Esophagus muscularis mucosa (tissue), 4 donors: ENCODE measurements at places on chromosomes 1 and 21. TPM values are rescaled to one million over a fixed set of nuclear protein-coding genes. Genes with fewer than 3 reads are reported as not detected.

DNA sequence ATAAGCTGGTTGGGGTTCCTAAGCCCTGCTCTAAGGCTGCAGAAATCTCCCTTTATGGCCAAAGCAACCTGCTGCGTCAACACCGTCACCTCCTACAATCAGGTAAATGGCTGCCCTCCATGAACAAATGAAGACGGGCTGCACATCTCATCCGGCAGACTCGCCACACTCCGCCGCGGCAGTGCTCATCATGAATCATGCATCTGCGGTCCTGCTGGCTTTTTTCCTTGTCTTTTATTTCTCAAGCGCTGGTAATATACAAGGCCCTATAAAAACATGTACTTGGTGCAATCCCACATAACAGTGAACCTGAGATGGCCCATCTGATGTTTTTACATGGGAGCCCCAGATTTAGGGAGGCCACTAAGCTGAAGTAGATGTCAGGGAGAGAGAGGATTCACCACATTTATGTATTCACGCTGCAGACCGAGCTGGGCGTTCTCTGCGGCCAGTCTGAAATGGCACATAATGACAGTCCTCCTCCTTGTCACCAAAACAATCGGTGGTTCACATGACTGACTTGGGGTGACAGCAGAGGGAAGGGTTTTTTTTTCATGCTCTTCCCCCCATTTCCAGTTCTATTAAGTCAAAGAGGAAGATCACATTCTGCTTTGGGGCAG lies 91.6 kb downstream of the KAZN start:
- H3K36me3 ChIP-seq: no peaks in the 10 kb centered on the region
- no peak overlapping the region for H3K4me3 ChIP-seq
- H3K4me1 ChIP-seq: no peaks in the 10 kb centered on the region
- H3K27ac ChIP-seq: no peak overlapping the region
- no peak for DNase-seq

DNA sequence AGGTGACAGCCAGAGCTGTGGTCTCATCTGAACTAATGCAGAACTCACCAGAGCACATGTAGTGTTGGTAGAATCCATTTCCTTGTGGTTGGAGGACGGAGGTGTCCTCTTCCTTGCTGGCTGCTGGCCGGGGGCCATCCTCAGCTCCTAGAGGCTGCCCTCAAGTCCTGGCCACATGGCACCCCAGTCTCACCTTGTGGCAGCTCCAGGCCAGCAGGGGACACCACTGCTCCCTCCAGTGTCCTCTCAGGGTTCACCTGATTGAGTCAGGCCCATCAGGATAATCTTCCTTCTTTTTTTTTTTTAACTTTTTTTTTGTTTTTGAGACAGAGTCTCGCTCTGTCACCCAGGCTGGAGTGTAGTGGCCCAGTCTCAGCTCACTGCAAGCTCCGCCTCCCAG lies 2.9 kb downstream of the KCNE1 start:
- no peaks in the 10 kb centered on the region for H3K27me3 ChIP-seq
- H3K27ac ChIP-seq: no peak overlapping the region
- no peak overlapping the region for H3K4me3 ChIP-seq
- H3K36me3 ChIP-seq: no peaks in the 10 kb centered on the region

- H3K36me3 ChIP-seq: no peaks in the 10 kb centered on the region
- H3K27me3 ChIP-seq: no peaks in the 10 kb centered on the region
- H3K4me1 ChIP-seq: no peaks in the 10 kb centered on the region
- no peak overlapping the region for H3K27ac ChIP-seq
Measured at GRCh38 chr1:21630571-21631343, 38.4 kb downstream of the RAP1GAP start.

- no peaks in the 10 kb centered on the region for H3K36me3 ChIP-seq
- H3K27me3 ChIP-seq: no peaks in the 10 kb centered on the region
- peaks cover 26% of the 10 kb centered on the region for H3K4me1 ChIP-seq
- no peak overlapping the region for H3K4me3 ChIP-seq
- no peak for DNase-seq
Measured at GRCh38 chr1:77040826-77041225, 173.5 kb downstream of the ST6GALNAC5 start.

Gene CLEC20A
- total RNA-seq: not detected

Gene CFAP74
- not detected for total RNA-seq

GRCh38 chr1:177517546-177517945 lies 346.8 kb downstream of the BRINP2 start:
- H3K36me3 ChIP-seq: no peaks in the 10 kb centered on the region
- H3K27ac ChIP-seq: no peak overlapping the region
- H3K4me3 ChIP-seq: no peak overlapping the region
- DNase-seq: no peak
- H3K4me1 ChIP-seq: no peaks in the 10 kb centered on the region

DNA sequence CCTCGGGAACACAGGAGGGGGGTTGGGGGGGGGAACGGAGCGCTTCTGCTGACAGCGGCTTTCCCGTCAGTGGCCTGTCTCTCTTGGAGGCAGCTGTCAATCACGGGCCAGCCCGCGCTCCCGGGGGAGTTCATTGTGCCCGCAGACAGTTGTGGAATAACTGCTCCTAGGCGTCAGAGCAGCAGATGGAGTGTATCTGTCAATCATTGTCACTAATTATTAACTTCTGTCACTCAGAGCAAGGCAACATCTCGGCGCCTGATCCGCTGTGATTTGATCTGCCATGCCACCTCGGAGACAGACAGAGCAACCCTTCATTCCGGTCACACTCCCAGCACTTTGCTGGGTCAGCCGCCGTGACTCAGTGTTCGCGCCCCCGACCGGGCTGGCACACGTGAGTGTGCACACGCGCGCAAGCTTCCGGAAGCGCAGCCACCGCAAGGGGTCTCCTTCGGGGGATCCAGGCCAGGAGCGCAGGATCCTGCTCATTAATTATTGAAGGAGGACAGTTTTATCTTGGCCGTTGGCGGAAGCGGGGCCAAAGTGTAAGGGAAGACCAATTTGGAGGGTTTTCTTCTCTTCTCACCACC lies 75.8 kb downstream of the RRAGC start:
- no peaks in the 10 kb centered on the region for H3K36me3 ChIP-seq
- H3K4me1 ChIP-seq: peaks cover 8% of the 10 kb centered on the region
- H3K27me3 ChIP-seq: peaks cover 97% of the 10 kb centered on the region
- H3K4me3 ChIP-seq: no peak overlapping the region
- H3K27ac ChIP-seq: no peak overlapping the region

Gene TCEA3
- total RNA-seq: 18.5 TPM

Gene S100A9
- total RNA-seq: 93.1 TPM

Gene HCRTR1
- total RNA-seq: not detected

GRCh38 chr1:15329104-15329820 lies 80.4 kb upstream of the EFHD2 start:
- H3K27me3 ChIP-seq: no peaks in the 10 kb centered on the region
- peak overlapping the region; percentile 58 for H3K27ac ChIP-seq
- no peak for DNase-seq
- no peak overlapping the region for H3K4me3 ChIP-seq
- peaks cover 18% of the 10 kb centered on the region for H3K4me1 ChIP-seq

Gene TRAPPC3
- total RNA-seq: 124 TPM

- H3K27ac ChIP-seq: no peak overlapping the region
- H3K27me3 ChIP-seq: no peaks in the 10 kb centered on the region
- DNase-seq: no peak
- no peaks in the 10 kb centered on the region for H3K36me3 ChIP-seq
- H3K4me3 ChIP-seq: no peak overlapping the region
- no peaks in the 10 kb centered on the region for H3K4me1 ChIP-seq
Measured at GRCh38 chr1:194223596-194223995, 1037.2 kb upstream of the B3GALT2 start.

Gene RAD54L
- 1.2 TPM for total RNA-seq

DNA sequence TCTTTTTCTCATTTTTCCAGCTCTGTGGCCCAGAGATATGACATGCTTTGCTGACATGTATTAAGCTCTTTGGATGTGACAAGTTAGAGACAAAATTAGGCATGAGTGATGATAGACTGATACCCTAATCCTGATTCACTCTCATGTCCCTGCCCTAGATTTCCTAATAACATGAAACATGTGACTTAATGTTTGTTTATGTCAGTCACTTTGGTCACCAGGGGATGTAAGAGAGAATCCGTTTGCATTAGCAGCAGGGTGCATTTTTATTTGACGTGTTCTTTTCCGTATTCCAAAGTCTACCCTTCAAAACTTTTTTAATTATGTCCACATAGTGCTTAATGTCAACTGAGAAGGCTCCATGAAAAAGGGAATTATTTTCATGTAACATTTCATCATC lies 192.4 kb downstream of the HMCN1 start:
- DNase-seq: no peak
- H3K27me3 ChIP-seq: no peaks in the 10 kb centered on the region
- peaks cover 35% of the 10 kb centered on the region for H3K4me1 ChIP-seq
- H3K4me3 ChIP-seq: no peak overlapping the region
- H3K27ac ChIP-seq: peak overlapping the region; percentile 36
- H3K36me3 ChIP-seq: no peaks in the 10 kb centered on the region

DNA sequence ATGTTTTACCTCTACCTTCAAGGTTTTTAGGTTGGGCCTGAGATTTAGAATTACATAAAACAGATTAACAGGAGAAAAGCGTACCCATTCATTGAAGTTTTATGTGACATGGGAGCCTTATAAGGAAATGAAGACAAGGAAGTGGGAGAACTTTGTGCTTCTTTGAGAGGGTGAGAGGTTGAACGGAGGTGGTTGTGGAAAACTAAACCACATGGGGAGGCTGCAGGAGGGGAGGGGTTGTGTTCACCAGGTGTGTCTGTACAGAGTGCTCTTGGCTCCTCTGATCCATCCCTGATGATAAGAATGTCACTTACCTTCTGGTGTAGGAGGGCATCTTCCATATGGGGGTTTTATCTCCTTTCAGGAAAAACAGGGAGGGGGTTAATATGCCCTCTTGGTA lies 2.7 kb downstream of the SLX9 start:
- H3K4me1 ChIP-seq: peaks cover 37% of the 10 kb centered on the region
- no peak overlapping the region for H3K4me3 ChIP-seq
- peaks cover 46% of the 10 kb centered on the region for H3K36me3 ChIP-seq
- no peak overlapping the region for H3K27ac ChIP-seq

DNA sequence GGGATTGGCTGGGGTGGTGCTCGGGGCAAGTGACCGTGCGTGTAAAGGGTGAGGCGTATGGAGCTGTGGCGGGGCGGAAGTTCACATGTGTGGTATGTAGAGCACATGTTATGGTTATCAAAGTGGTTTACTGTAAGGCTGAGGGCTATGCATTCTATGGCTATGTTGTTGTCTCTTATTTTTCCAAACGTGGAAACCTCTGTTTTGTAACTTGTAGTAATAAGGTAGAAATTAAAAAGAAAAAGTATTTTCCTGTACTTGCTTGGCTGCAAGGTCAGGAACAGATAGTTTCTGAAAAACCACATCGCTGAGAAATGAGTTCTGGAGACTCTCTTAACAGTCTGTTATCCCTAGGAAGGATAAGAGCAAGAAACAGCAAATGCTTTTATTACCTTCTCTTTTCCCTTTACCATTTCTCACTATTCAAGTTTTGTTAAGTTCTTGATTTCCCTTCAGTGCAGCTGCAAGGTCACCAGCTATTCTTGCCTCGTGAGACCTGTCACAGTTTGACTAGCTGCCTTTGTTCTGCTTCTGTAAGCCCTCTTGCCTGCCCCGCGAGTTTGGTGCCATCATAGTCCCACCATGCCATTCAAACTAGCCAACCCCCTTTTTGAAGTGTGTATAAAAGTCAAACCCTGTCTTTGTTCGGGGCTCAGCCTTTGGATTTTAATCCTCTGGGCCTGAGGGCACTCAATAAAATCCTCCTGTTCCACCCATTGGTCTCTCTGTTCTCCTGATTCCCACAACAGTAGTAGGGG lies 9.5 kb downstream of the RNU1-2 start:
- no peaks in the 10 kb centered on the region for H3K36me3 ChIP-seq
- peaks cover 28% of the 10 kb centered on the region for H3K4me1 ChIP-seq
- H3K4me3 ChIP-seq: peak overlapping the region; percentile 60

Gene HES4
- 55.3 TPM for total RNA-seq

Gene TRIM46
- total RNA-seq: not detected

Gene KCNQ4
- total RNA-seq: 9.3 TPM

Gene C1QC
- 311 TPM for total RNA-seq

DNA sequence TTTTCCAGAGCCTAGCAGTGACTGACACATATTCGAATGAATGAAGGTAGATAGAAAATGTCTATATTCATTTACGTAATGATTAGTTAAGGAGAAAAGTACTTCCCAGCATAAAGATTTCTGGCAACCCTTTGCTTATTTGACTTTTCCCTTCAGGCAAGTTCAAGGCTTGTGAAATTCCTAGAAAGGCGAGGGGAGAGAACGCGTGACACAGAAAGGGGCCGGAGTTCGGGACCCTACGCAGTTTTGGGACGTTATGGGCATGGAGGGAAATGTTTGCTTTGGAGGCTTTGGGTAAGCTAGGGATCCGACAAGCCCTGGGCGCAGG lies 472 bp upstream of the USP25 start:
- no peak for DNase-seq
- peak overlapping the region; percentile 95 for H3K27ac ChIP-seq
- peak overlapping the region; percentile 80 for H3K4me3 ChIP-seq
- H3K36me3 ChIP-seq: no peaks in the 10 kb centered on the region

GRCh38 chr1:107762751-107763390 lies 202.1 kb downstream of the VAV3 start:
- no peaks in the 10 kb centered on the region for H3K36me3 ChIP-seq
- no peak overlapping the region for H3K27ac ChIP-seq
- no peak for DNase-seq
- no peaks in the 10 kb centered on the region for H3K4me1 ChIP-seq

Gene LYPD8
- total RNA-seq: not detected

- peaks cover 9% of the 10 kb centered on the region for H3K4me1 ChIP-seq
- H3K27ac ChIP-seq: peak overlapping the region; percentile 34
- peak overlapping the region; percentile 39 for H3K4me3 ChIP-seq
- peak; percentile 93 for DNase-seq
- H3K27me3 ChIP-seq: no peaks in the 10 kb centered on the region
- H3K36me3 ChIP-seq: no peaks in the 10 kb centered on the region
Measured at GRCh38 chr1:92858564-92859399, 26.9 kb downstream of the RPL5 start.

- no peak for DNase-seq
- no peak overlapping the region for H3K27ac ChIP-seq
- H3K4me3 ChIP-seq: no peak overlapping the region
- no peaks in the 10 kb centered on the region for H3K27me3 ChIP-seq
Measured at GRCh38 chr1:84365225-84366221, 32.8 kb upstream of the DNASE2B start.

GRCh38 chr1:224219612-224220059 lies 36.6 kb downstream of the DEGS1 start:
- no peak for DNase-seq
- H3K4me1 ChIP-seq: no peaks in the 10 kb centered on the region
- no peak overlapping the region for H3K27ac ChIP-seq

- peak overlapping the region; percentile 71 for H3K27ac ChIP-seq
- no peaks in the 10 kb centered on the region for H3K36me3 ChIP-seq
- no peaks in the 10 kb centered on the region for H3K4me1 ChIP-seq
- no peak for DNase-seq
Measured at GRCh38 chr21:26790296-26790695, 54.9 kb downstream of the ADAMTS1 start.

- peaks cover 71% of the 10 kb centered on the region for H3K4me1 ChIP-seq
- DNase-seq: no peak
- H3K27ac ChIP-seq: peak overlapping the region; percentile 32
- H3K36me3 ChIP-seq: no peaks in the 10 kb centered on the region
- no peak overlapping the region for H3K4me3 ChIP-seq
Measured at GRCh38 chr1:1352786-1353388, 3.7 kb upstream of the DVL1 start.
